ENCODE measurements at places on chromosomes 2 and 18.

DNA sequence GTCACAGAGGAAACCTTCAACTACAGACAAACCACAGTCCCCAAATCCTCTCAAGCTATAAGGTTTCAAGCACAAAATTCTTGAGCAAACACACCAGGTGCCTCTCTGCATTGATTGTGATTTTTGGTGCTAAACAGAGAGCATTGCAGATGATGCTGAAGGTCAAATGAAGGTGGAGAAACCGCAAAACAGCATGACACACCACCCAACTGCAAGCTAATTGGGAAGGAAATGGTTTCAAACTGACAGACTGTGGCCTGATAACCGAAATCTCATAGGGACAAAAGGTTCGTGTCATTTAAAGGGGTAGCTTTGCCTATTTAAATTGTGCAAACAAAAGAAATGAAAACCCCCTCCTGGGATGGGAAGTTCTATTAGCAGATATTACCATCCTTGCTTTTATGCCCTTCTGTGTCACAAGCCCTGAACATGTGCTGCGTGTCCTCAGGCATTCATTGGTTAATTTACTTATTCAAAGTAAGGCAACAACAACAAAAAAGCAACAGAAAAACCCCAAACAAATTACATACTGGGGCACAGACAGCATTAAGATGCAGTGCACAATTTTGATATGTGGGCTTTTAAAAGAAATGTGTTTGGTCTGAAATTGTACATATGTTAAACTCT is 154.9 kb downstream of the AQP4 start:
- DNase-seq, result no peak

- peak; percentile 37 for DNase-seq
Observed at GRCh38 chr18:49907346-49907929, 94.1 kb upstream of the ACAA2 start.

GRCh38 chr2:185771396-185771795 is 32.8 kb downstream of the FSIP2 start:
- DNase-seq, result peak; percentile 26

GRCh38 chr2:99181624-99182000 is 628 bp downstream of the MRPL30 start:
- DNase-seq, result peak; percentile 80

GRCh38 chr2:108413711-108414095 is 35.3 kb upstream of the GCC2 start:
- no peak for DNase-seq

GRCh38 chr18:48962994-48963561 is 12.3 kb upstream of the SMAD7 start:
- DNase-seq, result no peak

GRCh38 chr2:24731040-24731439 is 62.2 kb downstream of the PTRHD1 start:
- no peak for DNase-seq

DNA sequence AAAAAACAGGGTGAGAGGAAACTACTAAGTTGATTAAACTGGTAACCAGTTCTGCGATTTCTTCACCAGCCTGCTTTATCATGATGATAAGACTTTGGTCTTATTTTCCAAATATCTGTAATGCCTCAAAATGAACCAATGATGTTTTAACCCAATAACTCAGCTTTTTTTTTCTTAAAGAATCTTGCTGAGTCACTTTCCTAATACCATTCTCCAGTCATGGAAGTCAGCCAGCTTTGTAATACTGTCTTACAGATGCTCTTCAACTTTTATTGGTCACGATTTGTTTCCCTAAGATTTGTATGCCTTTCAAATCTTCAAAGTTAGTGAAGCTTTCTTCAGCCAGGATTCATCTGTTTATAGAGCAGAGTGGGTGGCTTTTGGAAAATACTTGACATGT is 47.7 kb upstream of the SMIM21 start:
- DNase-seq, result no peak

GRCh38 chr2:236550290-236550689 is 19.3 kb upstream of the ACKR3 start:
- no peak for DNase-seq

DNA sequence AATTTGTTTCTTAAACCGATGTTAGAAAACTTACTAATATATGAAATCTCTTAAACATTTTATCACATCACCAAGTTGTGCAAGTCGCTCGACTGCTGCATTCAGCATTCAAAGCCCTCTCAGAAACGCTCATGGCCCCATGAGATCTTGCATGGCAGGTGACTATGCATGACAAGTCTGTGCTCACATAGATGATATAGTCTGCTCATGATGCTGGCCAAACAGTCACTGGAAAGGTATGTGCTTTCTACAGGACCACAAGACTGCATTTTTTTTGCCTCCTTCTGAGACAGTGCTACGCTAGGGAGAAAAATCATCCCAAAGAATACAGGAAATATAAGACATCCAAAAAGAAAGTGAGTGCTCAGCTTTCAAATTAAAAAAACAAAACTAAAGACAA is 98.3 kb upstream of the ZBTB14 start:
- DNase-seq, result no peak

DNA sequence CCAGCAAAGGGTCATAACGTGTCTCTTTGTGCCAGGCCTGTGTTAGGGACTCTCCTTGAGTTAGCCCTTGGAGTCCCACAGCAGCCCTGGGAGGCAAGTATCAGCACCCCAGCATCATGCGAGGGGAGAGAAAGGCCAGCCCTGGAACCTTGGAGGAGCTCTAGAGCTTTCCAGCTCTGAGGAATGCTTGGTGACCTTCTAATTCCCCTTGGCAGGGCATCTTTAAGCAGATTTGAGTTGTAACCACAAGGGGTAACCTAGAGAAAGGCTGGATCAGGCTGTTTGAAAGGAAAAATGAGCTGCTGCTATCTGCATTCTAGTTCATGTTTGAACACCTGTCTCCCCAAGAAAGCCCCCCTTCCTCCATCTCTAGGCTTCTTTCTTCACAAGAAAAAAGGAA is 23.8 kb upstream of the ODC1 start:
- DNase-seq, result peak; percentile 8

DNA sequence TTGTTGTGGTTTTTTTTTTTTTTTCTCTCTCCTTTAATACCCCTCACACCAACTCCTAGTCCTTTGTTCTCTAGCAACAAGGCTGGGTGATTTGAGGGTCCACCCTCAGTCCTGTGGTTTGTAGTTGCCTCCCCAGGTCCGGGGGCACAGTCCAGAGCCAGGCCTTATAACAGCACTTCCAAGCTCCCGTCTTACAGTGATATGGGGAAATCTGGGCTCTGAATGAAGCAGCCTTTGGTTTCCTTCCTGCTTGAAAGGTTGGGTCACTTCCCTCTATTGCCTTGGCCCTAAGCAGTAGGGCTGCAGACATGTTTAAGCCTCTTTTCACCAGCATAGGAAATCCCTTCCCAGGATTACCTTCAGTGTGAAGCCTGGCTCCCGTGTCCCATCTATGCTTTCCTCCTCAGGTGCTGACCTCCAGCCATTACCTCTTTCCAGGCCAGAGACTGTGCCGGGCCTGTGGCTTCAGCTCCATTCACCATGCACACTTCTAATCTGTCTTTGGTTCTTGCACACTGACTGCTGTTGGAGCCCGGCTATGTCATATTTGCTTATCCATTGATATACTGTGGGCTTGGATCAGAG is 21.2 kb upstream of the NTSR2 start:
- no peak for DNase-seq

DNA sequence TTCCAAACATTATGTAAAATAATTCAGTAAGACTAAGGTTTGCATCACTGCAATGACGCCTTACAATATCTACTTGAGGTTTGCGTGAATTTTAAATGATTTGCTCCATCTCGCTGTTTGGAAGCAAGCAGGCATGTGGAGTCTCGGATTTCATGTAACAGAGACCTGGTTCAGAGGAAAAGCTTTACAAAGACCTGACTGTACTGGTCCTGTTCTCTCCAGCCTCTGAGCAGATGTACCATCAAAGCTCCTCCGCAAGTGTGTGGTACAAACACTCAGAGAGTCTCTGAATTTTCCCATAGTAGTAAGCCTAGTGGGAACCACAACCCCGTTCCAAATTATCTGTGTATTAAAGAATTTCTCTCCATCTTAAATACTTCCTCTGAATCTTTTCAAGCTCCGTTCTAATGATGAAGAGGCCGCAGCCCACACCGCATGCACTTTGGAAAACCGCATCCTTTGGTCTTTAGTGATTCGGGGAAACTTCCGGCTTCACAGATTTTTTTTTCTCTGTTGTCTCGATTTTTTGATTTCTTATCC is 728.1 kb upstream of the SOX11 start:
- DNase-seq, result no peak

- no peak for DNase-seq
Observed at GRCh38 chr2:236899950-236900640, 185.6 kb upstream of the COPS8 start.

- no peak for DNase-seq
Observed at GRCh38 chr2:237451643-237452469, 35.2 kb upstream of the MLPH start.

DNA sequence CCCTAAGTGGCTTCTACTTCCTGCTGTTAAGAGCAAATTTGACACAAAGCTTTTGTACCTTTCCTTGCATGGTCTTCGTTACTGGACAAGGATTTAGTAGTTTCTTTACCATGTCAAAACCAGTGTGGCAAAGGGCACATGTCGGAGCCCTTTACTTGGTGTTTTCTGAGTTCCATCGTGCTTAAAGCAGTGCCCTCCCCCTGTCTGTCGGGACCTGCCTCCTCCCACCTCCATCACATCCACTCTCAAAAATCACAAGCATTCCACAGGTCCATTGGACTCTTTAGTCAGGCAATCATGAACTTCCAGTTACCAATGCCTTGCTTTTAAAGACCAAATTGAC is 763 bp downstream of the CCDC141 start:
- DNase-seq, result no peak

- no peak for DNase-seq
Observed at GRCh38 chr2:62177392-62178049, 18.4 kb upstream of the B3GNT2 start.

DNA sequence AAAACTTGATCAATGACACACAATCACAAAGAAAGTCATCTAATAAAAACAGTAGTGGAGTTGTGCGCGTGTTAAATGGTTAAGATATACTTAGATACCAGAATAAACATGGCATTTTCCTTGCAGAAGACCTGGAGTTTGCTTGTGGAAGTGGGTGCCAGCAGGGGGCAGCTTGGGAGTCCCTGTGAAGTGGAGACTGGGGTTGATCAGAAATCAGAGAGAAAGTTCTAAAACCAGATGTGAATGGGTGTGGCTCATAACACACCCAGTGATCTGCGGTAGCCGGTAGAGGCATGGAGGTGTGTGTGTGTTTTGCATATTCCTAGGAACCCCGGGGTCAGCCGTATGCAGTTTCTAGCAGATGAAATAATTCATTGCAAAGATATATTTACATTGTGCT is 300.1 kb upstream of the TRIB2 start:
- DNase-seq, result peak; percentile 5

DNA sequence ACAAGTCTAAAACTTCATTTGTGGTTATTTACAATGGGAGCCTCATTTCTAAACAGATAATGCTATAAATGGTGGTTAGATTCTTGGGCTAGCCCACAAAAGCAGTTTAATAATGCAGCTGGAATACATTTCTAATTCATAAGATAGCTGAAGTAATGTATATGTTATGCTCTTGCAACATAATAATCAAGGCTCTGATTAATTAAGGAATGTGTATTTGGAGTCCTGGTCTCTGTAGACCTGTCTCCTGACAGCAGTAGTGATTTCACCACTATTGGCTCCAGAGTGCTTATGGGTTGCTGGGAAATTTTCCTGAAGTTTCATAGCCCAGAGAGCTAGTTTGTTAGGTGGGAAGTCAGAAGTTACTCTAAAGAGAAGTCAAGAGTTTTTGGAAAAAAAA is 21.3 kb upstream of the CDC42EP3 start:
- DNase-seq, result no peak

DNA sequence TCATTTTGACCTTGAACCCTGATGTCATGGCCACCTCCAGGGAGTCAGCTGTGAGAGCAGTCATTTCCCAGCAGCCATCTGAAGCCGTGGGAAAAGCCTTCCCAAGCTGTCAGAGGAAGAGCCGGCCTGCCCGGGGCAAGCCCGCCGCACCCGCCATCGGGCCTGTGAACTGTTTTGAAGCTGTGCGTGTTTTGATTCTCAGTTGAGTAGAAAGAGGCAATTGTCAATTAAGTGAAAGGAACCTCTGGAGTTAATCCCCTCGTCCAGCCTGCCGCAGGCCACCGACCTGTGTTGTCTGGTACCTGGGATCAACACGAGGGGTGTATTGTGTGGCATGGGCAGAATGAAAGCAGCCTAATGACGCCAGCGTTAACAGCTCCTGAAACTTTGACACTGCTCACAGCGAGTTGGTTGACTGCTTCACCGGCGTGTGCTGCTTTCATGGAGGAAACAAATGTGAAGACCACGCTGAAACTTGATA is 318.4 kb downstream of the AGAP1 start:
- no peak for DNase-seq

DNA sequence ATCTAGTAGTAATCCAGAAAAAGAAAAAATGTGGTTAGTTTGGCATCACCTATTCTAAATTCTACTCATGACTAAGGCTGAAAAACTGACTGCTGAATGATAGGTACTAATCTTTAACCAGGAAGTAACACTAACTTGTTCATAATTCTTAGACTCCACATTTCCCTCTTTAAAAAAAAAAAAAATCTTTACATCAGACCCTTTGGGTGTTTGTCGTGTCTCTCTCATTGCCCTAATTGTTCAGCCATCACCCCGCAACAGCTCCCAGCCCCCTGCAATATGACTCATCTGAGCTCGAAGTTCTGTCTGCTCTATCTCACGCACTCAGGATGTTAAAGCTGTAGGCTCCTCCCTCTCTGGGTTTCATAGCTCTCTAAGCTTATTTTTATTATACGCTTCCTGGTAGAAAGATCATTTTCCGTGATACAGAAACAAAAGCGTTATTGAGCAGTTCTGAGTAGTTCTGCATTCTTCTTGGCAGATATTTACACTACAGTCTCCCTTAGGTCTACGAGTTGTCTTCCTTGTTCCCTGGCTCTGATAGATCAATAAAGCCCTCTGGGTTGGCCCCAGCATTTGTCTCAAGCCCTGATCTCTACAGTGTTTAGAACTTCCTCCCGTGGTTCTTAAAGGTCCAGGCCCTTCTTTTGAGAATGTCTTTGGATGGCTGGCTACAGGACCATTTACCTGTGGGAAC is 95.6 kb downstream of the TNFRSF11A start:
- DNase-seq, result peak; percentile 87

DNA sequence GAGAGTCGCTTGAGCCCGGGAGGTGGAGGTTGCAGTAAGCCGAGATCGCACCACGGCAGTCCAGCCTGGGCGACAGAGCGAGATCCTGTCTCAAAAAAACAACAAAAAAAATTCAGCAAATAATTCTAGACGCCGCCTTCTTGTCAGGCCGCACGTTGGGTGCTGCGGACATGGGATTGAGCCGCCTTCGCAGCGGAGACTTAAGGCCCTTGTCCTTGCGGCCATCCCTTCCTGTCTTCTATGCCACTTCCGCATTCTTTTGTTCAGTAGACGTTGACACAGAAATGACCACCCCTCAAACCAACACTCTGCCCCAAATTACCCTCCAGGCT is 15.8 kb downstream of the PTPN18 start:
- DNase-seq, result peak; percentile 59

- no peak for DNase-seq
Observed at GRCh38 chr2:117972476-117973123, 41.3 kb downstream of the CCDC93 start.

DNA sequence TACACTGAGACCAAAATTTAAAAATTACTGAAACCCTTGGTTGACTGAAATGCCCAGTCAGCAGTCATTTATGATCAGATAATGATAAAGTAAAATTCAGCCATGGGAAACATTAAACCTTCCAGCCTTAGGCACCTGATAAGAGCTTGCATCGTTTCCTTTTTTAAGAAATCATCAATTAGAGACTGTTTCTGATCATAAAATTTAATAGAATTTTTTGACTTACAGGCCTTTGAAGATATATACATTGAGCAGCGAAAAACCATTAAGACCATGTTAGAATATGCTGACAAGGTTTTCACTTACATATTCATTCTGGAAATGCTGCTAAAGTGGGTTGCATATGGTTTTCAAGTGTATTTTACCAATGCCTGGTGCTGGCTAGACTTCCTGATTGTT is 99.6 kb upstream of the CSRNP3 start:
- DNase-seq, result peak; percentile 35

All from DMS53 (cell line).